NCI-H1930 (cell line): ENCODE measurements at places on chromosomes 1 and 21.

DNA sequence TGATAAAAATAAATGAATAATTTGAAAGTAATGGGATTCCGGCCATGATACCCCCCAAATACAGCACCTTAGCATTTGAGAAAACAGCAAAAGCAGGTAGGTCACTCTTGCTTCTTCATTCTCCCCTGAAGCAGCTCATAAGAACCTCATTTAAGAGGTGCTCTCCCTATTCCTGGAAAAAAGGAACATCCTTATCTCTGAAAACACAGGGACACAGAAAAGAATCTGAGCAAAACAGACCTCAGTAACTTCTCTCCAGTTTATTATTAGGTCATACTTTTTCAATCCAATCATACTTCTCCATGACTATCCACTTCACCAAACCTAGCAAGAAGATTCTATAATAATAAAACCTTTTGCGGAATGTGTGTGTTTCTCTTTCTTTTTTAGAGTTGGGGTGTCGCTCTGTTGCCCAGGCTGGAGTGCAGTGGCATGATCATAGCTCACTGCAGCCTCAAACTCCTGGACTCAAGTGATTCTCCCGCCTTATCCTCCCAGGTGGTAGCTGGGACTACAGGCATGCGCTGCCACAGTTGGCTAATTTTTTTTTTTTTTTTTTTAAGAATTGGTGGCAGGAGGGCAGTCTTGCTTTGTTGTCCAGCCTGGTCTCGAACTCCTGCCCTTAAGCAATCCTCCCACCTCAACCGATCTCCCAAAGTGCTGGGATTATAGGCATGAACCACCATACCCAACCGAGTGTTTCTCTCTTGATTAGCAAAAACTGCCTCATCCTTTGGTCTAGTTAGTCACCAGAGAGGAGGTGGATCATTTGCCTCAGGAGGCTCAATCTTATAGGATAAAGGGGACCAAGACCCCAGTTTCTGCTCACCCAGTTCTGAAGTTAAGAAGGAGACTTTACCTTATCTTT is 10.6 kb upstream of the TRIM33 start:
- no peak for DNase-seq

- DNase-seq = peak; percentile 20
Measured at GRCh38 chr1:38152351-38153065, 105.9 kb upstream of the POU3F1 start.

DNA sequence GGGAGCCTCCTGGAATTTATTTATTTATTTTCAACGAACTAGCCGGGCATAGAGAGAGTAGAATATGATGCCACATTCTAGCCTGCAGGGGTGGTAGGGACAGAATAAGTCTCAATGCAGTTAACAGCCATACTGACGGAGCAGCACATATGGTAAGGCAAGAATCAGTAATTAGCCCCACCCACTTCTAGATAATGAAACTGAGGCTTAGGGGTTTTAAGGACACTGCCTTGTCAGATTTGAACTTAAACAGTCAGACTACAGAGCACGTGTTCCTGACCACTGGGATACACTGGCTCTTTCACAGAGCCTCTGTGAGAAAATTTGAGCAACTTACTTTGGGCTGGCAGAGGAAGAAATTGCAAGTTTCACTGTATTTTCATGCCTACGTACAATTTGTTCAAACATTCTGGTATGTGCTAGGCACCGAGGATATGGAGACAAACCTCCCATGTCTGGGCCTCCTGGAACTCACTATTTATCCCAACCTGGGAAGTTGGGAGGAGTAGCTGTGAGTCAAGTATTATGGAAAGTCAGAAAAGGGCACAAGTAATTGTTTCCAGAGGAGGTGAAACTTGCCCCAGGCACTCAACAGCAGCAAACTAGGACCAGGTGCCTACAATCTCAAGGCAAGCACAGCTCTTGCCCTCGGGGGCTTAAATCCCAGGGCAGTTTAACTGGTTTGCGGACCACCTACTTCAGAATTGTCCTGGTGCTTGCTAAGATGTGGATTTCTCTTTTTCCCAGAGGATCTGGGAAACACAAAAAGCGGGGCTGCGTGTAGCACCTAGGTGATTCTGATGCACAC is 1.6 kb upstream of the CLIC4 start:
- no peak for DNase-seq

DNA sequence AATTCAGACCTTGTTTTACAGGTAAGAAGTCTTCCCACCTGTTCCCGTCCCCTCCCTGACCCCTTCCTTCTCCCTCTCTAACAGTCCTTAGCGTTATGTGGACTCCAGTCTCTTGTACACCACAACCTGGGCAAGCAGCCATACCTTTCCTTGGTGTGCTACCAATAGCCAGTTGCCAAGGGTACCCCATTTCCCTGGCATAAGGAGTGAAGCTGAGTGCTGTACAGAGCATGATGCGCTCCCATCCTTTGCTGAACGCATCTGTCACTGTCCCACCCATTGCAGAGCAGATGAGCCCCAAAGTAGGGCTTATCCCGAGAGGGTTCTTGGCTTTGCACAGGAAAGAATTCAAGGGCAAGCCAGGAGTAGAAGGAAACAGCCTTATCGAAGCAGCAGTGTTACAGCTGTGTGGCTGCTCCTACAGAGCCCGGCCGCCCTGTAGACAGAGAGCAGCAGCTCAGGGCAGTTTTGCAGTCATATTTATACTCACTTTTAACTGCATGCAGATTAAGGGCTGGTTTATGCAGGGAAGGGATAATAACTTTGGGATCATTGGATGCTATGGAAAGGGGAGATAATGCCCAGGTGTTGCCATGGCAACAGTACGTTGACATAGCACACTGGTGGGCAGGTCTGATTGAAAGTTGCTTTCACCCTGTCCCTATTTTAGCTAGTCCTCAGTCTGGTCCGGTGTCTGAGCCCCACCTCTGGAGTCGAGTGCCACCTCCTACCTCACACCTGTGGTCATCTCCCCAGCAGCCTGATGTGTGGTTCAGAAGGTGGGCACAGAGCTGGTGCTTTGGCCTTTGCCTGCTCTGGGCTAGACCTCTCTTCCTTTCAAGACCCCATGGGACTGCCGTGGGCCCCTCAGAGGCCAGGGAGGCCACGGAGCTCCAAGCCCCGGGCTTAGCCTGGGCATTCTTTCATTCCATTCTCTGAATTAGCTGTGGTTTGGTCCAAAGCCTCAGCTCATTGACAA is 5.1 kb downstream of the FHAD1 start:
- no peak for DNase-seq

GRCh38 chr21:43873673-43874072 is 8.7 kb downstream of the AGPAT3 start:
- no peak for DNase-seq

GRCh38 chr1:71693581-71693980 is 588.8 kb downstream of the NEGR1 start:
- no peak for DNase-seq

DNA sequence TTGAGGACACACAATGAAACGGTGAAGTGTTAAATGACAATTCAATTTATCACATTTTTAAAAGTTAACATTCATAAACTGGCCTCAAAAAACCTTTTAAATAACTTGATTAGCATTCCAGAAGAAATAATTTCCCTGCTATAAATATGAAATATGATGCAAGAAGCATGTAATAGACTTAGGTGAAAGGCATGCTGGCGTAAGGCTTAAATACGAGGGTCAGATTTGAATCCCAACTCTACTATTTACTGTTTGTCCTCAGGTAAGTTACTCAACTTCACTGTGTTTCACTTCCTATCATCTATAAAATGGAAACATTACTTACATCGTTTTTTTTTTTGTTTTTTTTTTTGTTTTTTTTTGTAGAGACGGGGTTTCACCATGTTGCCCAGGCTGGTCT is 40.8 kb downstream of the EPRS1 start:
- DNase-seq = no peak
